ENCODE measurements at places on chromosomes 13 and 19.

DNA sequence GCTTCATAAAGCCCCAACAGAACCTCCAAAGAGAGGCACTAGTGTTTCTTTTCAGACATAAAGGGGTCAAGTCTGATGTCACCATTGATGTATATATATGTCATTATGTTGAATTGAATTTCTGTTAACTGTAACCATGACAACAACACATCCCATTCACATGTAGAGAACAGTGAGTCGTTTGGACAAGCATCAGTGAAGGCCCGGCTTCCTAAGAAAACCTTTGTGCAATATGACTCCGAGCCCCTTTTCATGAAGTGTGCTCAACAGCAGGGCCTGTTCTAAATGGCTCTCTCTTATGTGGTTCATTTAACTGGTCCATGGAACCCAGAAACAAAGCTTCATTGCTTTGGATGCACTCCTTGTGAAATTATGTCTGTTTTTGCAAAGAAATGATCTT is 67.2 kb upstream of the UBL3 start:
- DNase-seq: no peak

DNA sequence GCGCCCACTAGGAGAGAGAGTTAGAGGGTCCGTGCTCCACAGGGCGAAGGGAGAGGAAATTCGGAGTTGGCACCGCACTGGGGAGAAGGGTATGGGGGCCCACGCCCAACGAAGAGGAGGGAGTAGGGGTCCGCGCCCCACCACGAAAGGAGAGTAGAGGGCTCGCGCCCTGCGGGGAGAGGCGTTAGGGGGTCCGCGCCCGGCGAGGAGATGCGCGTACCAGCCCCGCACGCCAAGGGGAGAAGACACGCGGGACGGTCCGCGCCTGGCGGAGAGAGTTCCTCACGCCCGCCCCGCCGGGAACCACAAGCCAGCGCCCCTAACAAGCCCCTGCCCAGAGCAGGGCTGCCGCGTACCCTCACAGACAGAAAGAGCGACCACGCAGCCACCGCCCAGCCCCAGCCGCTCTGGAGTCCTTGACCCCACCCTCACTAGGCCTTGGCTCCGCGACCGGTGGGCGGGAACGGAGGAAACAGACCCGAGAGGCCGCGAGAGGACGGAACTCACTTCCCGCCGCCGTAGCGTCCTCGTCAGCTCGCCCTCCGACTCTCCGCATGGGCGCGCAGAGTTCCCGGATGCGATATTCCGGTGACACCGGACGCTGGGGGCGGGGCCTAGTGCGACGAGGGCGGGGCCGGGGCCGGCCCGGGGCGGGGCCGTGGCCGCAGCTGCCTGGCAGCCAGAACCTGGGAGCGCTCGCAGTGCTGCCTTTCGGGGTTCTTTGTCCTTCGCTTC is 20.0 kb upstream of the ZSCAN18 start:
- DNase-seq: no peak

GRCh38 chr13:112443191-112443994 is 67.2 kb downstream of the SPACA7 start:
- no peak for DNase-seq

GRCh38 chr19:5345895-5346386 is 5.3 kb upstream of the PTPRS start:
- DNase-seq: no peak

- DNase-seq: no peak
Measured at GRCh38 chr13:31964168-31964567, 67.4 kb upstream of the FRY start.

DNA sequence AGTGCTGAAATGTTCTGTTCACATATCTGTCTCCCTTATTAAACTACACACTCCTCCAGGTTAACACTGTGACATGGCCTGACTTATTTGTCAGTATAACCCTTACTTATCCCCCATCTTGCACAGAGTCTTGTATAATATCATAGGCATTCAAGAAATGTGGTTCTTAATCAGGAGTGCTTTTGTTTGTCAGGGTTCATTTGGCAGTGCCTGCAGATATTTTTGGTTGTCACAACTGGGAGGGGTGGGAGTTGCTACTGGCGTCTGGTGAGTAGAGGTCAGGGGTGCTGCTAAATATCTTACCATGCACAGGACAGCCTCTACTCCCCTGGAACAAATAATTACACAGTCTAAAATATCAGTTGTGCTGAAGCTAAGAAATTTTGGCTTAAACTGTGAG is 20.4 kb upstream of the OBI1 start:
- DNase-seq: no peak

GRCh38 chr13:27203854-27204253 is 32.2 kb upstream of the USP12 start:
- DNase-seq: no peak

GRCh38 chr19:46753420-46754155 is 7.3 kb upstream of the STRN4 start:
- no peak for DNase-seq

DNA sequence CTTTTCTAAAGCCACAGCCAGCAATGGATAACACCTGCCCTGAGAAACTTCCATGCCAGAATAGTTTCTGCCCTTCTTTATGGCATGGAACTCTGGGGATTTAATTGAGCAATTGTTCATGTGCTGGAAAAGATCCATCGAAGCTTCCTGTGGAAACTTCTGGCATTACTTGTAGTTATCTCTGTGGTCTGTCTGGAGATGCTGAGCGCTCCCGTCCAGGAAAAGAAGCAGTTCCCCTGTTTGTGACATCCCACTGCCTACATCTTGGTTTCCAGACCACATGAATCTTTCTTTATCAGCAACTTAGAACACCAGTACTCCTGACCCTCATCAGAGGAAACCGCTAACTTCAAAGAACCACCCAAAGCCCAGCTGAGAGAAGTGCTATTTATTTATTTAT is 24.6 kb downstream of the FLT1 start:
- no peak for DNase-seq

GRCh38 chr19:58305065-58305931 is at the start of gene ERVK3-1:
TSS of gene ERVK3-1 (plus strand) at chr19:58305377. CDS start at chr19:58312169, 6,792 bp downstream.
- no peak for DNase-seq

- no peak for DNase-seq
Measured at GRCh38 chr13:79799059-79799867, 318.3 kb downstream of the NDFIP2 start.

DNA sequence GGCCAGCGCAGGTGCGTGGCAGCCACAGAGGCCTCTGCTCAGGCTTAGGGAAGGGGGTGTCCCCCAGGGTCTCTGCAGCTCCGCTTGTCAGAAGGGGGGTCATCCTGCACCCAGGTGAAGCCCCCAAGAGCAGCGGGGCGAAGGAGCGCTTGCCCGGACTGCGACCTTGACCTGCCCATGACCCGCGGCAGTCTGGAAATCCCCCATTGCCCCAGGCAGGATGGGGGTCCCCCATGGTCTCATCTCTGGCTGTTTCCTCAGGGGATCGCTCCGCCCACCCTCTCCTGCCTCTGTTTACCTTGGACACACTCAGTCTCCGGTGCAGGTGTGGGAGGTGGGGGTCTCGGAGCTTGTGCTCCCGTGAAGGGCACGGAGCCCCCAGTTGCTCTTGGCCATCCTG is 82.7 kb downstream of the KDM4B start:
- no peak for DNase-seq

DNA sequence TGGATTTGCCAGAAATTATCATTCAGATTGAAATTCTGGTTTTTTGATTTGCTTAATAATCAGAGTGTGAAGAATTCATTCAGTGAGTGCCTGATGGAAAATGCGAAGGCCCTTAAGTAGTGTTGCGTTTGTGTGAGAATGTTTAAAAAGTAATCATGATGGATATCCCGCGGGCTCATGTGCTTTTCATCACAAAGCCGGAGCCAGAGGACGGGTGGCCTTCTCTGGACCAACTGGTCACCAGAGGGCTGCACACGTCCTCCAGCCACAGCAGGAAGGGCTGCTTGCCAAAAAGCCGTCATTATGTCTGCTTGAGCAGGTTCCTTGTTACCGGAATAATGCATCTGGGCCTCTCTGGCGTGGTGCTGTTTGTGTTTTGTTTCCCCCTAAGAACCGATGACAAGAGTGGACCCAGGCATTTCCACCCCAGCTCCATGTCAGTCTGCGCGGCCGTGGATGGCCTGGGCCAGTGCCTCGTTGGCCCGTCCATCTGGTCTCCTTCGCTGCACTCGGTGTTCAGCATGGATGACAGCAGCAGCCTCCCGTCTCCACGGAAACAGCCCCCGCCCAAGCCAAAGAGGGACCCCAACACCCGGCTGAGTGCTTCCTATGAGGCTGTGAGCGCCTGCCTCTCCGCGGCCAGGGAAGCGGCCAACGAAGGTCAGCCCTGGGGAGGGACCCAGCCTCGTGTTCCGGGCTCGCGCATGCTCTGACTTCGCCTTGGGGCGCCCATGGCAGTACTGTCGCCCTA is 497.7 kb downstream of the MYO16 start:
- DNase-seq: no peak

GRCh38 chr19:40191836-40192646 is 815 bp downstream of the MAP3K10 start:
- DNase-seq: no peak

- no peak for DNase-seq
Measured at GRCh38 chr13:51630288-51630615, 46.0 kb downstream of the WDFY2 start.

GRCh38 chr13:72696579-72696978 is 30.9 kb downstream of the MZT1 start:
- no peak for DNase-seq

- DNase-seq: no peak
Measured at GRCh38 chr13:33090755-33091414, 74.7 kb downstream of the KL start.

- no peak for DNase-seq
Measured at GRCh38 chr13:98939660-98940191, 38.1 kb downstream of the DOCK9 start.

DNA sequence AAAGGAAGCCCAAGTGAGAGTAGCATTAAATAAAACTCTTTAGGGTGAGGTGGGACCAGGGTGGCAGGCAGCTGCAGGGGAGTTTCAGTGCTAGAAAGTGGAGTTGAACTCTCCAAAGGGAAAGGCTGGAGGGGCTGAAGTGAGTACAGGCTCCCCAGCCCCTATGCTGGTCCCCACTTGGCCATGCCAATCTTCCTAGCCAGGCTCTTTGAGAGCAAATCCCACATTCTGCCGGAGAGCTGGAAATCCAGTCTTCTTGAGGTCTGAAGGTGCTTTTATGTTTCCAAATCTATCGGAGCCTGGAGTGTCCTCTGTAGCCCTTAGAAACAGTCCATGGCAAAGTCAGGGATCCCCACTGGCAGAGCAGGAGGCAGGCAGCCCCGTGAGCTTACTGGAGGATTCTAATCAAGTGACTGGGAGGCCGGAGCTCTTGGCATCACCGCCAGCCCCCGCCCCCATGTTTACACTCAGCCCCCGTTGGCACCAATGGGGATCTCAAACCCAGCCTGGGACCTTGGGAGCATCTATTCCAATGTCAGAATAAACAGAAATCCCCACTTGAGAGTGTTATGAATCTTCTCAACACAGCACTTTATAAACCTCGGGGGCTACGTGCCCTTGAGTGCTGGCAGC is 18.3 kb downstream of the ZNF536 start:
- DNase-seq: no peak

DNA sequence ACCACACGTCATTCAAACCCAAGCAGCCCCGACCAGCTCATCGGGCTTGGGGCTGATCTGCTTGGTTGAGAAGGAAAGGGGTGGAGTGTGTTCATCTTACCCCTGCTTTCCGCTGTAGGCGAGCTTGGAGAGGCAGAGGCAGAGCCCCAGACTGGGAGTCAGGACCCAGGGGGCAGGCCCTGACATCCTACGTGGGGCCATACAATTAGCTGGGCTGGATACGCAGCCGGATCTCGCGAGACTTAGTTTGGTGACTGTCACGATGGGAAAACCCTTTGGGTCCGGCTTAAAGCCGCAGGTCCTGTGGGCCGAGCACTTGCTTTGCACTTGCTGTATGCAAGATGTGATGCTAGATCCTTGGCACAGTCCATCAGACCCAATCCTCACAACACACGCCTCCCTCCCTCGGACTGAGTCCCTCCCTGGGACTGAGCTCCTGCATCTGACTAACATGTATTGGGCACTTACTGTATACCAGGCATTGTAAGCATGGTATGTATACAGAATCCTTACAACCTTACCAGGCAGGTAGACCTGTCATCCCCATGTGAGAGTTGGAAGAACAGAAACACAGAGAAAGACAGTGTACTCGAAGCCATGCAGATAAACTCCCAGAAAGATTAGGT is 3.7 kb downstream of the CEACAM16 start:
- DNase-seq: no peak

DNA sequence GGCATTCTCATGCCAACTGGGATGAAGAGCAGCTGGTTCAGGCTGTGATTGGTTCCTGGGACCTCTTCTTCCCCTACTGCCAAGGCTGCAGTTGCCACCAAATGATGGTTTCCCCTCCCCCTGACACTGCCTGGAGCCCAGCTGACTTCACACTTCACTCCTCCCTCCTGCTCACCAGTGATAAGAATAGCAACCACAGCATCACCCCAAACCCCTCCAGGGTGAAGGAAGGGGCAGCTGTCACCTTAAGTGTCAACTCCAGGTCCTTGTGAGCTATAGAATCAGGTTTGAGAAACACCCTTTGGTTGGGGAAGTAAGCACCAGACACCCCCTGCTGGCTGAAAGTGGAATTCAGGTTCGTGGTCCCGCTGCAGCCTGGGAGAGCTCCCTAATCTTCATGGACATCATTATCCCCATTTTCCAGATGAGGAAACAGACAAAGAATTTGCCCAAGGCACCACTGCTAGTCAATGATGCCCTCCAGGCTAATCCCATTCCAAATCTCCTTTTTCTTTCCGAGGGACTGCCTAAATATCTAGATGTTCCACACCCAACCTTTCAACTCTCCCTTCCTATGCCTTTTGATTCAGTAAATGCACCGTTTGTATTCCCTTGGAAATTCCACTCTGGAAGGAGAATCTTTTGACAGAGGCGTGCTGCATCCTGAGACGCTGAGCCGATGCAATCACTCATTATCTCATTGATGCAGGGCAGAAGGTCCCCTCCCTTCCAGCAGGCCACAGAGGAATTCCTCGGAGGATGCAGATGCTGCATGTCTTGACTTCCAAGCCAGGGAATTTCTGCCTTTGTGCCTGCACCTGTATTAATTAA is 50.6 kb upstream of the UQCRFS1 start:
- DNase-seq: no peak

- DNase-seq: no peak
Measured at GRCh38 chr19:52034051-52034728, 6.0 kb upstream of the ZNF614 start.

DNA sequence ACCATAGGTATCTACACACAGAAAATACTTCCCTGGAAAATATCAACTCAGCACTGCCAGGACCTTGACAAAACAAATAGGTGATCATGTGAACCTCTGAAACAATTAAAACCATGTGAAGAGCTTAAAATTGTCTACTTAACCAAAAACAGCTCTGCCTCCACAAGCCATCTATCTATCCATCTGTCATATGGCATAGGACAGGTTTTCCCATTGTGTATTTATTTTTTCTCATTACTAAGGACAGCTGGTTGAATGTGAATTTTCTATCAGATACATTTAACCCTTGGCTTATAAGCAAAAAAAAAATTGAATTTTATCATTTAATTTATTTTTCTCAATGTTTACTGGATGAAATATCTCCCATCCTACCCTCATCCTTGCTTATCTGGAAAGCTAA is 279.5 kb downstream of the PCDH9 start:
- no peak for DNase-seq

GRCh38 chr13:109271555-109272541 is 514.5 kb downstream of the IRS2 start:
- DNase-seq: no peak
